ENCODE measurements at places on chromosomes 2 and 18. TPM values are rescaled to one million over a fixed set of nuclear protein-coding genes. Genes with fewer than 3 reads are reported as not detected.

PLB1 gene
- 0.43 TPM for polyA plus RNA-seq

SH3BP4 gene
- polyA plus RNA-seq: 101 TPM

FAP gene
- 74.1 TPM for polyA plus RNA-seq

ASPRV1 gene
- 0.14 TPM for polyA plus RNA-seq

MC2R gene
- polyA plus RNA-seq: not detected

POTEI gene
- not detected for polyA plus RNA-seq

REV1 gene
- polyA plus RNA-seq: 13.4 TPM

VWA3B gene
- not detected for polyA plus RNA-seq

SPDYA gene
- not detected for polyA plus RNA-seq

HOXD3 gene
- polyA plus RNA-seq: not detected

SAG gene
- polyA plus RNA-seq: not detected

SLC5A7 gene
- polyA plus RNA-seq: not detected

C18orf54 gene
- polyA plus RNA-seq: 1.2 TPM

CSRNP3 gene
- polyA plus RNA-seq: 0.32 TPM

IL1RN gene
- polyA plus RNA-seq: not detected

KYNU gene
- polyA plus RNA-seq: 0.75 TPM

SRD5A2 gene
- not detected for polyA plus RNA-seq

ZNF638 gene
- 46.4 TPM for polyA plus RNA-seq

TMEM247 gene
- polyA plus RNA-seq: not detected

PSMA8 gene
- polyA plus RNA-seq: not detected

BCL11A gene
- 1.0 TPM for polyA plus RNA-seq

GPR39 gene
- 5.4 TPM for polyA plus RNA-seq

FAM117B gene
- polyA plus RNA-seq: 0.66 TPM
